ENCODE measurements at places on chromosomes 16 and 17.

DNA sequence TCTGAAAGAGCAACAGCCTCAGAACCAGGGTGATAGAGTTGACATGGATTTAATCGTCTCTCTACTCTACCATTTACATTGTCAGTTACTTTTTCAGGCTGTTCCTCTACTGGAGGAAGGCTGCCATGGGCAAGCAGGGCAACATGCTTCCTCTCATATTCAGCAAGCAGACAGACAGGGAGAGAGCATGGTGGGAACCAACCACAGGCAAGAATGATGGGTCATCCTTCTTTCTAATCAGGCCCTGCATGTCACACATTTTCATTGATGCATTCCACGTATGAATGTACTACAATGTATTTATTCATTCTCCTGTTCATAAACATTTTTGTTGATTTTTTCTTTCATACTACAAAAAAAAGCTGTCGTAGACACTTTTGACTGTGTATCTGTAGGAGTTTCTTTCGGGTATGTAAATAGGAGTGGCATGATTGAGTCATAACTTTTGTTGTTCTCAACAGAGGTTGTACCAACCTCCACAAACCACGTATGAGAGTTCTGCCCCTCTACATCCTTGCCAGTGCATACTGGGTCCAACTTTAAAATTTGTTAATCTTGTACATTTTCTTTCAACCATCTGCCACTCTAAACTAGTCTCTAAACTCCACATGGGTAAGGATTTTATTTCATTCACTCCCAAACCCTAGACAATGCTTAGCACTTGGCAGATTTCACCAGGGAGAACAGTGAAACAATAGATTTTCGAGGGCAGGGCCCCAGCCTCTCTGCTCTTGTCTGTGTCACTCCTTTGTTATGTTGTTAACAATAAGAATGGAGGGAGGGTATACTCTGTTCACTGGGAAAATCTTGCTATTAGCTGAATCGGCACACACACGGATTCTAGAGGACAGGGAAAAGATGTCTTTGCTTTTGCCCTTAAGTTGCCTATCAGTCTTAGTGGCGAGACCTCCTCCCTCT is 58.7 kb downstream of the CMC2 start:
- no peak for DNase-seq

GRCh38 chr17:50152736-50153135 is 2.3 kb upstream of the PPP1R9B start:
- no peak for DNase-seq

GRCh38 chr16:353404-354290 is 1.1 kb upstream of the AXIN1 start:
- no peak for DNase-seq

- DNase-seq: no peak
Measured at GRCh38 chr17:76239538-76240274, 587 bp downstream of the RNF157 start.

- no peak for DNase-seq
Measured at GRCh38 chr17:71023249-71024030, 854.1 kb downstream of the KCNJ2 start.

DNA sequence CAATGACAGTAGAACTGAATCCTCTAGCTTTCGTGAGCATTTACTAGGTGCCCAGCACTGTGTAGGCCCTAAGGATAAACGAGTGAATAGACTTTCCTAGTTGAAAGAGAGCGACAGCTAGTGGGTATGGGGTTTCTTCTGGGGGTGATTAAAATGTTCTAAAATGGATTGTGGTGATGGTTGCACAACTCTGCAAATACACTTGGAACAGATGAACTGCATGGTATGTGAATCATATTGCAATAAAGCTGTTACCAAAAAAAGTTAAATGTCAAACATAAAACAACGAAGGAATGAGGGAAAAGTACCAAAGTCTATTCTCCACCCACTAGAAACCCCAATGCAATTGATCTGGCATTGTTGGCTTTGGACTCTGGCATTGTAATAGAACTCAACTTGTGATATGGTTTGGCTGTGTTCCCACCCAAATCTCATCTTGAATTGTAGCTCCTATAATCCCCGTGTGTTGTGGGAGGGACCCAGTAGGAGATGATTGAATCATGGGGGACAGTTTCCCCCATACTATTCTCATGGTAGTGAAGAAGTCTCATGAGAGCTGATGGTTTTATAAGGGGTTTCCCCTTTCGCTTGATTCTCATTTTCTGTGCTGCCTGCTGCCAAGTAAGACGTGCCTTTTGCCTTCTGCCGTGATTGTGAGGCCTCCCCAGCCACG is 70.5 kb downstream of the MARF1 start:
- no peak for DNase-seq

GRCh38 chr16:75942936-75943335 is 216.6 kb upstream of the CPHXL start:
- DNase-seq: no peak

- DNase-seq: no peak
Measured at GRCh38 chr17:60039847-60040442, 38.8 kb downstream of the HEATR6 start.

- DNase-seq: no peak
Measured at GRCh38 chr17:56325313-56326000, 172.2 kb downstream of the ANKFN1 start.

DNA sequence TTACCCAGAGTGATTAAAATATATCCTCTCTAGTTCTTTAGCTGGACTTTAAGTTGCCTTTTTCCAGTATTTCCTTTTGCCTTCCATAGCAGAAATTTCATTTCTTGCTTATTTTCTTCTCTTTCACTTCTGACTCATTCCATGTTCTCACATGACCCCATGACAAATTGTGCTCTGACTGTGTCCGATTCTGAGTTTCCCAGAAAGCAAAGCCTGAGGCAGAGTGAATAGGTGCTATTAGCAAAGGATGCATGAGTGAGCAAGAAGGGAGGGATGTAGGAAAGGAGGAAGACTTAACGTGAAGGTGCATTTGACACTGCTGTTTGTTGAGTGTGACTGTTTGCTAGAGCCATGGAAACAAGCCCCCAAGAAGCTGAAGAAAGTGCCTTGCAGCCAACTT is 82.6 kb upstream of the CNTNAP4 start:
- DNase-seq: no peak

All from hematopoietic multipotent progenitor cell (in vitro differentiated cells).